Regular cardiac myocyte (primary cell): ENCODE measurements at places on chromosomes 3 and 15. TPM values are rescaled to one million over a fixed set of nuclear protein-coding genes. Genes with fewer than 3 reads are reported as not detected.

Gene CNTN4
- under 0.01 TPM in 1 of 2 replicates, not detected in the other for total RNA-seq

Gene EOGT
- 33.2 and 36.6 TPM in 2 replicates for total RNA-seq

Gene PARP9
- 15.7 and 17.2 TPM in 2 replicates for total RNA-seq

Gene PLS1
- 2.3 and 2.5 TPM in 2 replicates for total RNA-seq

Gene GCNT3
- under 0.01 and 0.56 TPM in 2 replicates for total RNA-seq

Gene MYZAP
- not detected in 2 replicates for total RNA-seq

Gene CCR3
- total RNA-seq = not detected in 2 replicates

Gene KIF7
- 11.3 and 15.7 TPM in 2 replicates for total RNA-seq

Gene CCDC191
- 1.3 and 2.0 TPM in 2 replicates for total RNA-seq

Gene DLG1
- total RNA-seq = 75.0 and 90.7 TPM in 2 replicates

Gene STAB1
- total RNA-seq = 1.1 and 2.9 TPM in 2 replicates

Gene SMAD3
- total RNA-seq = 41.8 and 43.7 TPM in 2 replicates
